Activated T-helper 17 cell treated with anti-CD3 and anti-CD28 coated beads, Interleukin-2, amount 50 U/mL, for 72 hours (primary cell): ENCODE measurements at places on chromosomes 16 and 17. TPM values are rescaled to one million over a fixed set of nuclear protein-coding genes. Genes with fewer than 3 reads are reported as not detected.

ZC3H7A gene
- 67.6 TPM for total RNA-seq

FA2H gene
- total RNA-seq, result 0.19 TPM

WNT9B gene
- total RNA-seq, result not detected

KRTAP4-3 gene
- total RNA-seq, result not detected

KRT40 gene
- not detected for total RNA-seq

ZNF287 gene
- 6.3 TPM for total RNA-seq

CRISPLD2 gene
- total RNA-seq, result 0.66 TPM

CASKIN1 gene
- 6.6 TPM for total RNA-seq

MAP3K14 gene
- 36.3 TPM for total RNA-seq

GRCh38 chr17:58541249-58541648 is 26.8 kb upstream of the MTMR4 start:
- ATAC-seq, result no peak

GRCh38 chr17:29592850-29593551 is at the start of gene ANKRD13B:
TSS of gene ANKRD13B (plus strand) at chr17:29593132. CDS start at chr17:29593622, 490 bp downstream.
- peak; percentile 8 for ATAC-seq

DNA sequence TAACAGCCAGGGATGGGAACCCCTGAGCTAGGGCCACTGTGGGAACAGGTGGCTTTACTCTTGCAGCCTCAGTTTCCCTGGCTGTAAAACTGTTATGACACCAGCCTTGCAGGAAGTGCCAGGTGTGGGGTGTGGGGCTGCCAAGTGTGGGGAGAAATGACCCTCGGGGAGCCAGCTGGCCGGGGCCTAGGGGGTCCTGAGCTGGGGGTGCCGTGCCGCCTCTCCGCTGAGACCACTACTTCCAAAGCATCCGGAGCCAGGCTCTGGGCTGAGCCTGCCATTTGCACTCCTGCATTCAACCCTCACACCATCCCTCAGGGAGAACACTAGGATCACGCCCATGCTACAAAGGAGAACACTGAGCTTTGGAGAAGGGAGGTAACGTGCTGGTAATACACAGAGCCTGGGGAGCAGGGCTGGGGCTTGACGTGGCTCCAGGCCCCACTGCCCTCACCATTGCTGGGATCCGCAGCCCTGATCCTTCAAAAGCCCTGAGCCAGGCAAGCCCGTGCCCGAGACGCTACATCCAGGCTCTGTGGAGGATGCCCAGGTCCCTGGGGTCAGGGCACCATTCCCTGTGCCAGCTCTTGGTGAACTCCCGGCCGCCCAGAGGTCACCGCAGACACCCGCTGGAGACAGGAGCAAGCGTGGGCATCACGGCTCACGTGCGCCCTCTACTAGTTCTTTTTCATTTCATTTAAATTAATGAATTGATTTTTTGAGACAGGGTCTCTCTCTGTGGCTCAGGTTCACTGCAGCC is 28.8 kb upstream of the GINS2 start:
- peak; percentile 47 for ATAC-seq

DNA sequence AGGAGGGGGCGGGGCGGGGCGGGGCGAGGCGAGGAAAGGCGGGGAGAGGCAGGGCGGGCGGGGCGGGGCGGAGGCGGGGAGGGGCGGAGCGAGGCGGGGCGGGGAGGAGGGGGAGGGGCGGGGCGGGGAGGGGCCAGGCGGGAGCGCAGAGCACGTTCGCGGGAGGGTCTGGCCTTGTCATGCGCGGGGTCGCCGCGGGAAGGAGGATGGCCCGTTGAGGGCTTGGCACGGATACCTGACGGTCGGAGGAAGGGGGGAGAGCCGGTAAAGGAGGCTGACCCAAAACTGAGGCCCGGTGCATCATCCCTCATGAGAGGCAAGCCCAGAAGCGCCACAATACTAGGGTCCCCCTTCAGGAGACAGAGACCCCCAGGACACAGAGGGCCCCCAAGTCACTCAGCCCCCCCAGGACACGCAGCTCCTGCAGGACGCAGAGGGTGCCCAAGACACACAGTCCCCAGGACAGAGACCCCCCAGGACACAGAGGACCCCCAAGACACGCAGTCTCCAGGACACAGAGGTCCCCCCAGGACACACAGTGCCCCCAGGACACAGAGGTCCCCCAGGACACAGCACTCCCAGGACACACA is 593 bp upstream of the WDR45B start:
- ATAC-seq, result peak; percentile 10

DNA sequence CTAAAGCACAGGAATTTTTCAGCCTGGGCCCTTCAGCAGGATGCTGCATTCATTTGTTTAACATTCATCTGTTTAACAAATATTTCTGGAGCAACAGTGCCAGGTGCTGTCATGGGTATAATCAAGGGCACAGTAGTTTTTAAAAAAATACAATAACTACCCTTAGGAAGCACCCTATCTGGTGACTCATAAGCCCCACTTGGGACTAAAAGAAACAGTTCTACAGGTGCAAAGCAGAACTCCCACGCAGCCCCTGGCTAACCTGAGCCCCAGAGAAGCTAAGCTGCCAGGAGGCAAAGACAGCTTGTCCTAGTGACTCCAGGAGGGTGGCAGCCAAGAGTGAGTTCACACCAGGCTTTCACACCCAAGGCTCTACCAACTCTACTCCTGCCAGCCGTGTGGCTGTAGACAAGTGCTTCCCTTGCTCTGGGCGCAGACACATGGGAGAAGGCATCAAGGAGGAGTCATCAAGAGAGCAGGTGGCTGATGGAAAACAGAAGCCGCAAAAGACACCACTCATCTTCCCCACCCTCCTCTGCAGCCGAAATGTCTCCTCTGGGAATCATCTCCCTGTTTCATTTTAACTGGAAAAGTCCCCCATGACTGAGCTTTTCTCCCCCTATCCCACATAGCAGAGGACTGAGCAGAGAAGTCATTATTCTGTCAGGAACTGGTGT is 14.4 kb downstream of the CUEDC1 start:
- peak; percentile 56 for ATAC-seq

DNA sequence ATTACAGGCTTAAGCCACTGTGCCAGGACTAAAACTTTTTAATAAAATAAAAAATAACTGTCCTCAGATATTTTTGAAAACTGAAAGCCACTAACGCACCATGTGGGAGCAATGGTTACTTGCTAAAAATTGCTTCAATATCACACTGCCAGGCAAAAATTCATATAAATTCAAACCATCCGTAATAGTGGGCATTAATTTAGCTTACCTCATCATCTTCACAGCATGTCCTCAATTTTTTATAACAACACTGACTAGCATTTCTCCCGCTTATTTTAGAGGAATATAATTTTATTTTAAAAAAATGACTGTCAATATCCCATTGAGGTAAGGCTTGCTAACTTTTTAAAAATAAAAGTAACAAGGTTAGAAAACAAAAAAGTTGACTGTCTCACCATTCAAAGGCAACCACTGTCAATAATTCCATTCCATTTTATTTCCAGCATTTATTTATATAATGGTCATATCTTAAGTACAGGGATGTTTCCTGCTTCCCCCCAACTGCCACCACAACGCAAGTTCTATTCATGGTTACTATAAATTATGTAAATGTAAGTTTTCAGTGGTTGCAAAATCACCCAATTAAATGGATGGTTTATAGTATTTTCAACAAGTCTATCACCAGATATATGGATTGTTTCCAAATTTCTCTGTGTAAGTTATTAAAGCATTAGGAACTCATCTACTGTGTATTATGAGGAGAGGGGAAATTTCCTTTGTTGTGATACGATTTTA is 25.4 kb downstream of the GSPT1 start:
- no peak for ATAC-seq

DNA sequence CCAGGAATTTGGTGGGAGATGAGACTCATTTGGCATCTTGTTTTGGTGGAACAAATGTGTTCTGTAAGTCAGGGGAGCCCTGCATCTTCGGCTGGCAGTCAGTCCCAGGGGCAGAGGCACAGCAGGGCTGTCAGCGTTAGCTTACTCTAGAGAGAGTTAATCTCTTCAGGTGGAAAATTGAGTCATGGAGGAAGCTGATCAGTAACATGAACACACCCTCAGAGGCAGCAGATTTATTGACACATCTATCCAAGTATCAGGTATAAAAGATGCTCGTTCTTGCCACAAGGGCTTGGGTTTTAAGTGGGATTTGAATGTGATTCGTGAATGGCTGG is 55.2 kb downstream of the EPN2 start:
- ATAC-seq, result no peak

- no peak for ATAC-seq
Observed at GRCh38 chr17:34633351-34633750, 54.0 kb downstream of the TMEM132E start.

DNA sequence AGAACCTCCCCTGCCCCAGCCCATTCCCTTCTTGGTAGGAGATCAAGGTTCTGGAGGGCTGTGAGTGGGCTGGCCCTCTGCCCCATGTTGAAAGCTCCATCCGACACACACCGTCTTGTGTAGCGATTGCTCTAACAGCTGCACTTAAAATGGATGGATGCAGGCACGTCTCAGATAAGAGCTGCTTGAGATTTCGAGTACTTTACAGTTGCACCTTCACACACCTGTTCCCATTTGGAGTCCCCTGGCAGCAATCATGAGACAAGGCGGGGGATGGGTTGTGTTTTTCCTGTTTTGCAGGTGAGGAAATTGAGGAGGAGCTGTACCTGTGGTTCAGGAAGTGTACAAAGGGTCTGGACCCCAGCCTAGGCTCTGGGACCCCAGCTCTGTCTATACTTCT is 25.6 kb upstream of the TAC4 start:
- no peak for ATAC-seq

DNA sequence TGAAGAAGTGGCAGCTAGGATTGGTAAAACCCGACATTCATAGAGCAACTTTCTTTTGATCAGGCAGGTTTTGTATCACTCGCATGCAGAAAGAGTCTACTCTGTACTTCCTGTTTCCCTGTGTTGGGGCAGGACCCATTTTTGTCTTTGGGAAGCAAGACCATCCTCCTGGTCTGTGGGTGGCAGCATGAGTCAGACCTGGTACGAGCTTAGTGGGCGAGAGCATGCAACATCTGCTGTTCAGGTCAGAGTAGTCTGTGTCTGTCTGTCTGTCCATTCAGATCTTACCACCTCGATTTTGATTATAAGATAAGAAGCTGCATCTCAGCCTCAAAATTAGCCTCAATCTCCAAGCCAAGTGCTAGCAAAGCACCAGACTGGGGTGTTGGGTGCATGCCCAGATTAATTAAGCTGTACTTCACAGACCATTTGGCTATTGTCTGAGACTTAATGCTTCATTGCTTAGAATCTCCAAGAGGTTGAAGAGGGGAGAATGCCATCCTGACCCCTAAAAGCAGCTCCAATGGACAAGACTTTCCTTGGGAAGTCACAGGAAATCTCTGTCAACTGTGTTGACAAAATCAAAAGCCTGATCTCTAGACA is 110.9 kb downstream of the XYLT1 start:
- peak; percentile 86 for ATAC-seq

- no peak for ATAC-seq
Observed at GRCh38 chr16:4520913-4521312, 17.7 kb downstream of the CDIP1 start.

- no peak for ATAC-seq
Observed at GRCh38 chr17:72446525-72447250, 325.9 kb downstream of the SOX9 start.

DNA sequence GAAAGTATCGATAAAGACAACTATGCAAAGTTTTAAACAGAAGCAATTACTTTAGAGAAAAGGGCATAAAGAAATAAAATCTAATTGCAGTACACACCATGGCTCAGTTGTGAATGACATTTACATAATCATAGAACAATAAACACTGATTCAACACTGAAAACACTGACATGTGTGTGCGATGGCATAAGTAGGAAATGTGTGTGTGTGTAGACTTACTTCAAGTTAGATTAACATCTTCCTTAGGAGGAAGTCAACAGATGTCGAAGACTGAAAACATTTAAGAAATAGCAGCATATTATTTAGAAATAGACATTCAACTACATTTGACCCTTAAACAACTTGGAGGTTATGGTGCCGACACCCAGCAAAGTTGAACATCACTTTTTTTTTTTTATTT is 172.4 kb downstream of the STX8 start:
- ATAC-seq, result no peak

DNA sequence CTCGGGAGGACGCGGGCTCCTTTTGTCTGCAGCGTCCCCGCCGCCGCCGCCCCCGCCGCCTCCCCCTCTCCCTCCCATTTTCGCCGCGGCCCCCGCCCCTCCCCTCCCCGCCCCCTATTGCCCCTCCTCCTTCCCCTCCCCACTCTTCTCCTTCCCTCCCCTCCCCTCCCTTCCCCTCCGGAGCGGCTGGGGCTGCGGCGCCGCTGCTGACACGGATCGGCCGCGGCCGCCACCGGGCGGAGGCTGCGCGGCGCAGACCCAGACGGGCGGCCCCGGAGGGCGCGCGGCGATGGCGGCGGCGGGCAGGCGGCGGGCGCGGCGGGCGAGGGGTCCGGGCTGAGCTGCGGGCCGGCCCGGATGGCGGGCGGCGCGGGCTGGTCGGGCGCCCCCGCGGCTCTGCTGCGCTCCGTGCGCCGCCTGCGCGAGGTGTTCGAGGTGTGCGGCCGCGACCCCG is at the start of gene RAB11FIP4:
RAB11FIP4 (plus strand) TSS at position 180 of the 454 bp plus-strand sequence; CDS start at position 358, 178 bp downstream.
- peak; percentile 44 for ATAC-seq

DNA sequence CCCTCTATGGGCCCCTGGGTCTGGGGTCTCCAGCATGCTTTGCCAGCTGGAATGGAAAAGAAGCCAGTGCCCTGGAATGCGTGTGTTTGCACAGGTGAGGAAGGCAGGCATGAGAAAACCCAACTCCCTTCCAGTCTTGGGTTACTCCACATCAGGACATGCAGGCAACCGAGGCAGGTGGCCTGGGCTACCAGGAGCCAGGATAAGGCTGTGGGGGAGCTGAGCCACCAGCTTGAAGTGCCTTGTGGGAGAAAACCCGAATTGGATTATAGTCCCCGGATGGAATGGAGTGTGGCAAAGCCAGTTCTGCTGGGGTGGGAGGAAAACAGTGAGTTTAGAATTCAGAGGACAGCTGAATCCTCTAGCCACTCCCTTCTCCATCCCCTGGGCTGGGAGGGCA is 7.2 kb downstream of the SRCIN1 start:
- no peak for ATAC-seq

- ATAC-seq, result peak; percentile 82
Observed at GRCh38 chr16:67928561-67929364, 2.9 kb downstream of the CTRL start.

GRCh38 chr16:22764662-22765327 is 49.2 kb upstream of the HS3ST2 start:
- no peak for ATAC-seq

DNA sequence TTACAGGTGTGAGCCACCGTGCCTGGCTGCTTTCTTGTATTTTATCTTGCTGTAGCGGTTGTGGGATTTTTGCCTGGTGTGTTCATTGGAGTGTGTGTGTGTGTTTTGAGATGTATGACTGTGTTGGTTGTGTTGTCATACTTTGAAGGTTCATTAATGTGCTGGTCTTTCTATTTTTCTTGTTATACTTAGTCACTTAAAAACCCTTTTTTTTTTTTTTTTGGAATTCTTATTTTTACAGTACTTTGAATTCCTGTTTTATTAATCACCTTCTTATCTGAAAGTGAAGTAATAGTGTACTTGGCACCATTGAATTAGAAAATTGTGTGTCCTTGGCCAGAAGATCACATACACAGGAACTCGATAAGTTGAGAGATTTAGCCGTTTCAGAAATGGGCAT is 30.2 kb downstream of the TENT4B start:
- ATAC-seq, result no peak

GRCh38 chr16:20268409-20268808 is 58.9 kb downstream of the GP2 start:
- no peak for ATAC-seq

- peak; percentile 82 for ATAC-seq
Observed at GRCh38 chr16:57314161-57314785, 29.8 kb upstream of the PLLP start.

GRCh38 chr16:78576941-78577340 is 477.5 kb downstream of the WWOX start:
- peak; percentile 95 for ATAC-seq

- ATAC-seq, result no peak
Observed at GRCh38 chr16:64621616-64622015, 500.2 kb downstream of the CDH11 start.

- no peak for ATAC-seq
Observed at GRCh38 chr16:27786221-27786922, 236.4 kb downstream of the KATNIP start.
